Activated T-helper 1 cell treated with Interleukin-2 at 50 U/mL for 16 hours (primary cell): ENCODE measurements at places on chromosomes 4 and X.

- DNase-seq, result no peak
These were observed 192.2 kb upstream of the LEF1 start for GRCh38 chr4:108360754-108361445.

DNA sequence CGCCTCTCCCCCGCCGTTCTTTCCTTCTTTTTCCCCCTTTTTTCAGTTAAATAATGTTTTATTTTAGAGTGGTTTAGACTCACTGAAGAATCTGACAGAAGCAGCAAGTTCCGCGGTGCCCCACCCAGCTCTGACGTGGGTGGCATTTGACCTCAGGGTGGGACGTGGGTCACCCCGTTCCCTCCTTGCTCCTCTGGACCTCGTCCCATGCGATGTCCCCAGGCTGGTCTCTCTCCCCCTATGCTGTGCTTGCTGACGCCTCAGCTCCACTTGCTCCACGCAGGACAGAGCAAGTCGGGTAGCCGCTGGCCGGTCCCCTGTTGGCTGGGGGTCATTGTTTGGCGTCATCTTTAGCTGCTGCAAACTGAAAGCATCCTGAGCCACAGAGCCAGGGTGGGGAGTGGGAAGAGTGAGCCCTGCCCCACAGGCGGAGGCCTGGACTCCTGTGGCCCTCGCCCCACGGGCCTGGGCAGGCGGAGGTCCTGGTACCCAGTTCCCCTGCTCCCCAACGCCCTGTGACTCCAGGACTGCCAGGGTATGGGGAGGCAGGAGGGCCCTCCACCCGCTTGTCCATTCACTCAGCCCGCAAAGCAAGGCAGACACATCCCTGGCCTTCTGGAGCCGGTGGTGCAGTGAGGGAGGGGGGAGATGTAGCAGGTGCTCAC, 30.8 kb downstream of the TRMT44 start:
- no peak for DNase-seq

DNA sequence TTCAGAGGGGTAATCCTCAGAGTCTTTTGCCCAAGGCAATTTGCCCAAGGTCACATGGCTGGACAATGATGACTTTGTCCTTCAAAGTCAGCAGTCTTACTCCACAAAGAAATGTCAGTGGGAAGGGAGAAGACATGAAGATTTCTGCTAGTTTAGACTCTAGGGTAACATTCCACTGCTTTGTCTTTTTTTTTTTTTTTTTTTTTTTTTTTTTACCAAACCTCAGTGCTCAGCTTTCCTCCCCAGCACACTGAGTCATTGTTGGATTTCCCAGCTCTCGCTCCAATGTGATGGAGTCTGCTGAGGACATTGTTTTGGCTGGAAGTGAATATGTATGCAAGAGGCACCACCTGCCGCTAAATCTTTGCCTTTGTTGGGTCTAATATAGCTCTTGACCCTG, 7.2 kb upstream of the C1QTNF7 start:
- no peak for DNase-seq

DNA sequence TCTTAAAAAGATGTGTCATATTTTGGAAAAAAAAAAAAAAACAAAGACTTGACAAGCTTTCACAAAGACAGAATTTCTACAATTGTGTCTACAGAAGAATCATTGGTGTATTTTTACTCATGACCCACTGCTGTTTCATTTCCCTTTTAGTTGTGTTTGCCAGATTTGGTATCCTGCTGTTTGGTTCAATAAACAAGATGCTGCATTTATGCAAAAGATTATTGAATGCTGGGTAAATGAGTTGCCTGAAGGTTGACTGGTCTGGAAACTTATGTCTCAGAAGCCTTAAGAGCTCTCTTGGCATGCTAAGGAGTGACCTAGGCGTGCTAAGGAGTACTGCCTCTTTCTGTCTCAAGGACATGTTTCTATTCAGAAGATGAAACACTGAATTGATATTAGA, 64.9 kb upstream of the NPY2R start:
- no peak for DNase-seq
